ENCODE measurements at places on chromosomes 3 and 15. TPM values are rescaled to one million over a fixed set of nuclear protein-coding genes. Genes with fewer than 3 reads are reported as not detected.

The DAZL gene
- not detected for total RNA-seq

The NKIRAS1 gene
- total RNA-seq, result 4.0 TPM

The LSMEM2 gene
- not detected for total RNA-seq

The RLBP1 gene
- not detected for total RNA-seq

The KBTBD13 gene
- not detected for total RNA-seq

The CCDC14 gene
- total RNA-seq, result 12.1 TPM

The MAN2A2 gene
- total RNA-seq, result 56.6 TPM

The TGFBR2 gene
- total RNA-seq, result 28.7 TPM

The SLC2A2 gene
- 0.59 TPM for total RNA-seq

The ROPN1B gene
- total RNA-seq, result 0.19 TPM

The ACKR4 gene
- total RNA-seq, result 0.91 TPM

The HTD2 gene
- total RNA-seq, result 4.4 TPM

The APH1B gene
- total RNA-seq, result 7.9 TPM

The TMED3 gene
- 84.4 TPM for total RNA-seq

- DNase-seq, result no peak
Observed at GRCh38 chr15:54571576-54571975, 593.3 kb downstream of the UNC13C start.

DNA sequence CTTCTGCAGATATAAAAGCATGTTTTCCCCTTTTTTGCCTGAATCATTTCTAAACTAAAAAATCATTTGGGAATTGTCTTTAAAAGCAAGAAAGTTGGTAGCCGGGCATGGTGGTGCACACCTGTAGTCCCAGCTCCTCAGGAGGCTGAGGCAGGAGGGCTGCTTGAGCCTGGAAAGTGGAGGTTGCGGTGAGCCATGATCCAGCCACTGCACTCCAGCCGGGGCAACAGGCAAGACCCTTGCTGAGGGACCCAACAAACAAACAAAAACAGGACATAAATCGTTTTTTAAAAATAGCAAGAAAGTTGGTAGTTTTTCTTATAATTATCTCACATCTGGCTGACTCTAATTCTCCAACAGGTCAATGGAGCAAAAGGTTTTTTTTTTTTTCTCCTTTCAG, 2.5 kb downstream of the HIGD1A start:
- no peak for DNase-seq

DNA sequence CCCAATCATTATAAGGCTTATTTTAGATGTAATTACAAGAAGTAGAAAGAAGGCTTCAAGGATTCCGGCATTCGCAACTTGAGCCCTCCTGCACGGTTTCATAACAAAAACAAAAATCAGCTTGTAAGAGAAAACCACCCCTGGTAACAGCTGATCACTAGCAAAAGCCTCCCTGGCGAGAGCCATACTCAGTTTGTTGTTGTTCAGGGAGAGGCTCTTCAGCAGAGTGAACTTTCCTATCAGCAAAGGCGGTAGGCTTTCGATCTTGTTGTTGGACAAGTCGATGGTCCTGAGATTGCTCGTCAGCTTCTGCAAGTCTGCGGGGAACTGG, 710 bp downstream of the LRRC57 start:
- DNase-seq, result no peak

DNA sequence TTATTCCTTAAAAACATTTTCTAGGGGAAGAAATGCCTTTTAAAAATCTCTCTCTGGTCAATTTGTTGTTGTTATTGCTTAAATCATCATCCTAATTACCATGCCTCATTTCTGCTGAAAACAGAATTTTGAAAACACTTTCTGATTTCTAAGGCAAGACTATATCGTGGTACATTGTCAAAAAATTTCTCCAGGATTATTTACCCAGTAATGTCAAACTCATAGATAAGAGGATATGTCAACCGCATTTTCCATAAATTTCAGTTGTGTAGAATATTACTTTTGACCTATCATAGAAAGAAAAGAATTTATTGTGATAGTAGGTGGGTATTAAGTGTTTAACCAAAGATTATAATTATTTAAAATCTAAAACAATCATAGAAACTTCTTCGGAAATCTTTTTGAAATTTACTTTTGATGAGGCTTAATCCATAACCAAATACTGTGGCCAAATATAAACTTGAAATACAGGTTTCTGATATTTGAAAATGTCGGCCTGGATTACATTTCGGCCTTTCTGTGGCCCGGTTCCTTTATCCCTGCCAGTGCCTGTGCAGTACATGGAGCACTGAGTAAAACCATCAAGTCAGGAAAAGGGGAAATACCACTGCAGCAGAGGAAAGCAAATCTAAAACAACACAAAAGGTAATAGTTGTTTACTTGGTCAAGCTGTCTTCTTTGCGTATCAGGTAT, 173.4 kb downstream of the MYRIP start:
- no peak for DNase-seq

- no peak for DNase-seq
Observed at GRCh38 chr15:38847666-38848065, 283.1 kb upstream of the RASGRP1 start.

- no peak for DNase-seq
Observed at GRCh38 chr15:42171122-42171521, 14.7 kb upstream of the PLA2G4F start.

DNA sequence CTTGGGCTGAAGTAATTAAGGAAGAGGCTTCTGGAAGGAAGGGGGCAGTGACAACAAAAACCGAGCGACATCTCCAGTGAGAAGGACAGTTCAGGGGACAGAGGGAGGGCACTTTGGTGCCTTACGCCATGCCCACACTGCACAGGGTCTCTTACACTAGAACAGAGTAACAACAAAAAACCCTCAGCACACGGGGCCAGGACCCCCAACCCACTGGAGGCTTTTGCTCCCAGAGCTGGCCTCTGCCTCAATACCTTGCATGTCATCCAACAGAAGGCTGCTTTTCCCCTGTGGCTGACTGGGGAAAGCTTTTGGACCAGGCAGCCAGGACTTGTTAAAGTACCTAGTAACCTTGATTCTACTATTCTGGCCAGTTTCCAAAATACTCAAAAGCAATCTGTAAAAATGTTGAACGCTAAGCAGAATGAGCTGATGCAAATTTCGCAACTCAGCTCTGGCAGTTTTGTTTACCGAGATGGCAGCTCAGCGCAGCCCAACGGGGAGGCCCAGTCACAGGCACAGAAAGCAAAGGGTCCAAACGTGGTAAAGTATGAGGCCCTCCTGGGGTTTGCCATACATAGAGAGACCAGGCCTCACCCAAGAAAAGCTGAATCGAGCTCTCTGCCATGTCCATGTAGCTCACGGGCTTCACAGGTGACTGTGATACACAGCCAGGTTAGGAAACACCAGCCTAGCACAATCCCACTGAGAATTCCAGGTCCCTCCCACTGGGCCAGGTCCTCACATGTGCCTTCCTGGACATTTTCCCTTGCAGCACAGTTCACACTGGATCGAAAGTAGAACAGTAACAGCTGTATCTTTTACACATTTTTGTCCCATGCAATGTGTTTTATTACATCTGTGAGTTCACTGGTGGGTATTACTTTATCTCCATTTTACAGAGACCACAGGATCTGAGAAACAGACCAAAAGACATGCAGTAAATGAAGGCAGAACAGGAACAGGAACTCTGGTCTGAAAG, 6.0 kb downstream of the CHCHD4 start:
- DNase-seq, result peak; percentile 59

- no peak for DNase-seq
Observed at GRCh38 chr3:5314897-5315296, 127.4 kb downstream of the EDEM1 start.

- no peak for DNase-seq
Observed at GRCh38 chr3:173467501-173467900, 70.0 kb downstream of the NLGN1 start.

GRCh38 chr15:98232761-98233160, 272.3 kb downstream of the ARRDC4 start:
- no peak for DNase-seq

GRCh38 chr3:43001094-43001553, 22.0 kb downstream of the GASK1A start:
- peak; percentile 83 for DNase-seq

GRCh38 chr3:24156466-24156865, 211.4 kb downstream of the NR1D2 start:
- no peak for DNase-seq

DNA sequence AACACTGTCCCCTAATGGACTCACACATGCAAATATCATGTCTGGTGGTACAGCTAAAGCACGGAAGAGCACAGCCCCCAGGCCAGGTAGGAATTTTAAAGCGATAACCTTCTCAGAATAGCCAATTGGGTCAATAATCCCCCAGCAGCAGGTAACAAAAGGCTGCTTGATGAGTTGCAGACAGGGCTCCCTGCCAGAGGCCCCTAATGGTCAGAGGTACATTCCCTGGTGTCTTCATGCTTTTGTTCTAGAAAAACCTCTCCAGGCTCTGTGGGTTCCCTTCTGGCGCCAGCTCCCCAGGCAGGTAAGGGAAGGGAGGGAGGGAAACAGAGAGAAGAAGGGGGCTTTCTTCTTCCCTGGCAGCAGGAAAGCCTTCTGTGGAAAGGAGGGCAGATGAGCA, 43.4 kb upstream of the PRTG start:
- no peak for DNase-seq

DNA sequence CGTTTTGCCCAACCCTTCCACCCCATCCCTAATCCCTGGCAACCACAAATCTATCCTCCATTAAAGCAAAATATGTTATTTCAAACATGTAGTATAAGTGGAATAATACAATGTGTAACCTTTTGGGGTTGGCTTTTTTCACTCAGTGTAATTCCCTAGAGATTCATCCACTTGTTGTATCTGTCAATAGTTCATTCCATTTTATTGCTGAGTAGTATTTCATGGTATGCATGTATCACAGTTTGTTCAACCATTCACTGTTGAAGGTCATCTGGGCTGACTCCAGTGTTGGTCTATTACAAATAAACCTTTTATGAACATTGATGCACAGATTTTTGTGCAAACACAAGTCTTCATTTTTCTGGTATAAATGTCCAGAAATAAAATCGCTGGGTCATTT, 38.8 kb downstream of the BSN start:
- DNase-seq, result no peak

- no peak for DNase-seq
Observed at GRCh38 chr3:153679714-153680113, 441.5 kb upstream of the ARHGEF26 start.

DNA sequence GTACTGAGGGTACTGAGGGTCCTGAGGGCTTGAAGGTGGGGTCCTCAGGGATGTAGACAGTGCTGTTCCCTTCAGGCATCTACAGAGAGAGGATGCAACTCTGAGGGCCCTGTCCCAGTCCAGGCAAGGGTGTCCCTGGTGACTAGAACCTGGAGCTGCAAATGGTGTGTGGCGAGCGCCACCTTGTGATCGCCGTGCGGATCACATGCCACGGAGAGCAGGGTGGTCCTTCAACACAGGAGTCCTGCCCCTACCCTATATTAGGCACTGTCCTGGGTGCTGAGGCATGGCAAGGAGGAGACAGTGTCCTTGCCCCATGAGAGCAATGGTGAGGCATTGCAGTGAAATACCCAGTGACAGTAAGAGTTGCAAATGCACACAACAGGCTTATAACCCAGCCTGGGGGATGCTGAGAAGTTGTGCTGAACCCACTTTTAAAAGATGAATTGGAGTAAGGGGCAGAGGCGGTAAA, 23.6 kb downstream of the RHCG start:
- DNase-seq, result peak; percentile 59

- DNase-seq, result peak; percentile 41
Observed at GRCh38 chr3:24185738-24186384, 240.8 kb downstream of the NR1D2 start.

GRCh38 chr3:16455001-16455400, 58.5 kb downstream of the RFTN1 start:
- no peak for DNase-seq

- DNase-seq, result no peak
Observed at GRCh38 chr15:97567411-97567810, 393.1 kb upstream of the ARRDC4 start.

GRCh38 chr3:4985330-4986174, 6.3 kb downstream of the BHLHE40 start:
- DNase-seq, result no peak
